Activated CD4-positive, alpha-beta T cell treated with anti-CD3 and anti-CD28 coated beads, Interleukin-2, amount 50 U/mL, for 48 hours (primary cell): ENCODE measurements at places on chromosomes 2 and 18.

DNA sequence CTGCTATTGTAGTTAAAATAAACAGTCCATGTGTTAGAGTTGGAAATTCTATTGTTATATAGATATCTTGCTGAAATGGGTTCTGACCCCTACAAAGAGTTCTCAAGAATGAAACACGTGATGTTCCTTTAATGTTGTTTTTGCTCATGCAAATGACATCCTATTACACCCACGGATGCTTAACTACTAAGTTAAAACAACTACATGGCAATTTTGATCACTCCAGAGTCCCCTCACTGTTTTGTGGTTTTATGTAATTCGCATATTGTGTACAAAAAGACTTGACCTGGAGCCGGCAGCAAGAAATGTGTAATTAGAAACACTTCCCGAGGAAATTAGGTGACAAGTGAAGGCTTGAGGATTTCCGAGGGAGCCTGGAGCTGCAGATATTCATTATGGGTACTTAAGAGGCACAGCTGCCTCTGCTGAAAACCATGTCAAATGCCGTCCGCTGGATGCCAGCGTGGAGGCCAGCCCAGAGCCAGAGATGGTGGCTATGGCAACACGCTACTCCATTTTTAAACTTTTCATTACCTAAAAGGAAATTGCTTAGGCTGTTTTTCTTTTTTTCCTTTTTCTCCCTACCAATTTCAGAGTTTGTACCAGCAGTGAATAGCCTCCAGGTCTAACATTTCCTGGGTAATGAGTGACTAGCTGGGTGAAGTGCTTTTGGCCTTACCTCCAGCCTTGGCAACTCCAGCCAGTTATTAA, 21.0 kb upstream of the CABLES1 start:
- no peak for DNase-seq

GRCh38 chr2:143700865-143701264, 571.6 kb downstream of the ARHGAP15 start:
- DNase-seq: no peak

DNA sequence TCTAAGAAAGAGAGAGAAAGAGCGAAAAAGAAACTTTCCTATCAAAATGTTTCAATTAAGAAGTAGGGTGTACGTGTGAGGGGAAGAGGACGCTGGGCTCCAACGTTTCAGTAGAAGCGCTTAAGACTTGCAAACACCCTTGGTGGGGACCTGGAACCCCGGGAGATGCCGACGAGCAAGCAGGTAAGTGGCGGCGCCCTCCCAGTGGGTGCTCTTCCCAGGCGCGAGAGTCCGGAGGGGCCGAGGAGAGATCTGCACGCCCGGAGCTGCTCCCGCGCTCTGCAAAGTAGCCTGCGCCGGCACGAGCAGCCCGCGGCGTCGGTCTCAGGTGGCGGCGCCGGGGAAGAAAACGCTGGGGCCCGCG, 678 bp upstream of the OTX1 start:
- peak; percentile 26 for DNase-seq

GRCh38 chr2:94977826-94978225, 47.7 kb upstream of the MAL start:
- no peak for DNase-seq

DNA sequence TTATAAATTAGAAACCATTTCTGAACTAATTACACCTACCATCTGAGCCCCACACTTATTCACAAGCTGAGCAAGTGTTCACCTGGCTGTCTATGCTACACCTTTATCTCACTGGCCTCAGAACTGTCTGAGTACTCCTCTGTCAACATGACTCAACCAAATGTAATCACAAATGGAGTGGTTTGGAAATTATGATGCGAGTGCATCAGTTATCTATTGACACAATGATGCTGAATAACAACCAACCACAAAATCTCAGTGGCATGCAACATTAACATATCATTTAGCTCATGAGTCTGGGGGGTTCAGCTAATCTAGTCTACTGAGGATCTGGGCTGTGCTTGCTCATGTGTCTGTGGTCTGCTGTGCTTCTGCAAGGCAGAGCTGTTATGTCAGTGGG, 184.2 kb upstream of the NXPH2 start:
- DNase-seq: no peak

DNA sequence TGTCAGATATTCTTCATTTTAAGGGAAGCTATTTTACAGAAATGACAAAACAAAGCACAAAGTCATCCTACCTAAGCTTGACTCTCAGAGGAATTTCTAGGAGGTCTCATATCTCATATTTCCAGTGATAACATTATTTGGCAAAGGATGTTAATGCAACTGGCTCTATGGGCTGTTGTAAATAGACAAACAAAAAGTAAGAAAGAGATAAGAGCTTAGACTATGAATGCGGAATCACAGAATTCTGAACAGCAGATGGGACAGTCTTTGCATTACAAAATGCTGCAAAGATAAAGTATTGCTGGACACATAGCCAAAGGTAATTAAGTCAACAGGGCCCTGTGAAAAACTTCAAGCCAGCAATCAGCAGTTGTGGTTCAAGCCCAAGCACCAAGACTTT, 23.9 kb downstream of the PIAS2 start:
- DNase-seq: no peak

DNA sequence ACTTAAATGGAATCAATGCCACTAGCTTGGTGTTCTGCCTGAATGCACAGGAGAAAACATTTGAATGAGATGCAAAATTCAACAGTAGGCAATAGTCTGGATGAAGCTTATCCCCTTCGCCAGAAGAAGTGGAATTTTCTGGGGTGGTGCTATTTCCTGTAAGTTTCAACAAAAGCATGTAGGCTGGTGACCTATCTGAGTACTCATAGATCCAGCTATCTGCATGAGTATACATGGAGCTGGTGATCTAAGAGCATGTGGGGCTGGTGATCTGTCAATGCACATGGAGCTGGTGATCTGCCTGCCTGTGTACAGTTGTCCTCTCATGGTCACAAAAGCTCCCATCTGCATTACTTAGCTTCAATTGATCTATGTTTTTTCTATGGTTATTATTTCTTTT, 71.2 kb downstream of the SLC9A4 start:
- no peak for DNase-seq

DNA sequence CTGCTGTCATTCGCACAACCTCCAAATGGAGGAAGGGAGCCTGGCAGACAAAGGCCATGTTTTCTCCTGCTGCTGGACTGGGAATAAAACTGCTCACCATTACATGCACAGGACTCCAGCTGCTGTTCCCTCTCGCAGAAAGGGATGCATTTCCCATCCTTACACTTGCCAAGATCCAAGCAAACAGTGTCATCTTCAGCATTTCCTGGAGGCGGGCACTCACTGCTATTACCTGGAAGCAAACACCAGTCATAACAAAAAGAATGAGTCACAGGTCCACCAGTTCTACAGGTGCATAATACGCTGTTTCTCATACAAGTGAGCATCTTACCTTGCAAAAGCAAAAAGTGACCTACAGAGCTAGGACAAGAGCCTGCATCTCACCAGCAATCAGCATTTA, 22.7 kb downstream of the IAH1 start:
- DNase-seq: no peak

DNA sequence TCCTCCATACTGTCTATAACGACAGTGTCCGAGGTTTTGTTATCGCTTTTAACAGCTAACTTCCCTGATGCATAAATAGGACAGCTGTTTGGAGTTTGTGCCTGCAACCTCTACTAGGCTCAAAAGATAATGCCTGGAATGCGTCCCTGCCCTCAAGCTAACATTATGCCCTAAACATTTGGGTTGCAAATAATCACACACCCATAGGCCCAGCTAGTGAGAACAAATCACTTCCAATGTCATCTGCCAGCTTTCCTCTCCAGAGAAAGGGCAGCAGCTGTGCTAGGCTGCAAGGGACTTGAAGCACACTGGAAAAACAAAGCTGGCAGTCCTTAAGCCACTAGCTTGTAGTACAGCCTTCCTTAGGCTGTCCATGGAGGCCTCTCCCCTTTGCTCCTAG, 201.8 kb upstream of the LYPD1 start:
- DNase-seq: no peak

DNA sequence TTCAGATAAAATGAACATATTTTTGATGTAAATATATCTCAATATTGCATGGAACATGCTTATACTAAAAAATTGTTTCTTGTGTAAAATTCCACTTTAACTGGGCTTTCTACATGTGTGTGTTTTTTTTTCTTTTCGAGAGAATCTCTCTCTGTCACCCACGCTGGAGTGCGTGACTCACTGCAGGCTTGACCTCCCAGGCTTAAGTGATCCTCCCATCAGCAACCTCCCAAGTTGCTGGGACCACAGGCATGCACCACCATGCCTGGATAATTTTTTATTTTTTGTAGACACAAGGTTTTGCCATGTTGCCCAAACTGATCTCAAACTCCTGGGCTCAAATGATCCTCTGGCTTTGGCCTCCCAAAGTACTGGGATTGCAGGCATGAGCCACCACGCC, 254.6 kb downstream of the LOXHD1 start:
- no peak for DNase-seq

DNA sequence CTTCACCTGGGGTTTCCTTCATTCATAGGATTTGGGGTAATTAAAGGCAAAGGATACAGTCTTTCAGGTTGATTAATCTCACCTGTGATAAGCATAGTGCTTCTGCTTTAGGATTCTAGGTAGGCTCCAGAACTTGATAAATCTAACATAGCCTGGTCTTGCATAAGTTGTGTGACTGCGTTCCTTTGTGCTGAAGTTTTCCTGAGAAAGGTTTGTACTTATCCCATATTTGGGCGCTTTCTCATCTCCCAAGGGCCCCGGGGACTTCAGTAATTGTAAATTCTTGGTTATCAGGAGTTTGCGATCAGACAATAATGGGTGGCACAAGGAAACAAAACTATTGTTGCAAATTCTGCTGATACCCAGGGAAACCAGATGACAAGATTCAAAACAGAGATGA, 53.1 kb downstream of the MTCL1 start:
- DNase-seq: no peak

- no peak for DNase-seq
Observed at GRCh38 chr2:66704786-66705185, 269.9 kb downstream of the MEIS1 start.

DNA sequence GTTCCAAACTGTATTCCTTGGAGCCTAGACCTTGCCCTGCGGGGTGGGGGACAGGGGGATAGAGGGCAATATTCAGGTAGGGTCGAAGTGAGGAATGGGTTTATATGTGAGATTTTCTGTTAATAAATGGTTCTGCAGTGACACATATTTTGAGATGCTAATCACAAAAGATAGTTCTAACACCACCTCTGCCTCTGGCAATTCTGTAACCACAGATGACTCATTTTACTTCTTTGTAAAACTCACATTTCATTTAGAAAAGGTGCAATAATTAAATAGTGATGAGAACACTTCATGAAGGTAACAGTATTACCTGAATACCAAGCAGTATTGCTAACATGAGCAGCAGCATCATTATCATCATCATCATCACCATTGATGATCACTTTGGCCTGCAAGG, 306.6 kb downstream of the SUCLG1 start:
- DNase-seq: no peak

DNA sequence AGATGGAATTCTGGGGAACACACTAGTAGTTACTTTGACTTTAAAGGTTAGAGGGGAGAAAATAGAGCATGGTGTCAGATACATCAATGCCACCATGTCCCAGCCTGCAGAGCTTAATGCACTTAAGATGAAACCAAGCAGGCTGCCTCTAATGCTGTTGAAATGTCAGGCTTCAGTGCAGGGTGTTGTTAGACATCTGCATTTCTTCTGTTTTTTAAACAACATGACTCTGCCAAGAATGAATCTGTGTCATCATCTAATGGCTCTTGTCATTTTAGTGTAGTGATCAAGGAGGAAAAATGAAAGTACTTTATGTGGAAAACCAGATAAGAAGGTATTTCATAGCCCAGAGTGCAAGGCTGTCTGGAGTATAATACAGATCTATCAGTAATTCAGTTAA, 29.9 kb downstream of the LYPD1 start:
- no peak for DNase-seq

DNA sequence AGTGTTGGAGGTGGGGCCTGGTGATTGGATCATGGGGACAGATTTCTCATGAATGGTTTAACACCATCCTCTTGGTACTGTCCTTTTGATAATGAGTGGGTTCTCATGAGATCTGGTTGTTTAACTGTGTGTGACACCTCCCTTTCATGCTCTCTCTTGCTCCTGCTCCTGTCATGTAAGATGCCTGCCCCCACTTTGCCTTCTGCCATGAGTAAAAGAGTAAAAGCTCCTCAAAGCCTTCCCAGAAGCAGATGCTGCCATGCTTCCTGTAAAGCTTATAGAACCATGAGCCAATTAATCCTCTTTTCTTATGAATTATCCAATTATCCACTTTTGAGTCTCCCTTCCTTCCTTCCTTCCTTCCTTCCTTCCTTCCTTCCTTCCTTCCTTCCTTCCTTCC, 317.7 kb downstream of the RDH14 start:
- no peak for DNase-seq

GRCh38 chr2:183125659-183126341, 1.6 kb downstream of the NUP35 start:
- no peak for DNase-seq

DNA sequence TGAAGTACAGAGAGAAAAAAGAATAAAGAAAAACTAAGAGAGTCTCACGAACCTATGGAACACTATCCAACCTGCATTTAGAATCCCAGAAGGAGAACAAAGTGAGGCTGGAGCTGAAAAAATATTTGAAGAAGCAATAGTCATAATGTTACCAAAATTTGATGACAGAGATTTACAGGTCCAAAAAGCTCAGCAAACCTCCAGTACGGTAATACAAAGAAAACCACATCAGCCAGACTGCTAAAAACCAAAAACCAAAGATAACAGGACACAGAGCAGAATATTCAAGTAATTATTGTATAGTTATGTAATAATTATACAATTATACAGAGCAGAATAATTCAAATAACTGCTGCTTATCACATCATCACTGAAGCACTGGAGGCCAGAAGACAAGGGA, 23.7 kb downstream of the ATL2 start:
- no peak for DNase-seq

- peak; percentile 26 for DNase-seq
Observed at GRCh38 chr2:28358668-28359201, 33.9 kb upstream of the FOSL2 start.

- DNase-seq: no peak
Observed at GRCh38 chr2:10000541-10000940, 42.8 kb upstream of the KLF11 start.

DNA sequence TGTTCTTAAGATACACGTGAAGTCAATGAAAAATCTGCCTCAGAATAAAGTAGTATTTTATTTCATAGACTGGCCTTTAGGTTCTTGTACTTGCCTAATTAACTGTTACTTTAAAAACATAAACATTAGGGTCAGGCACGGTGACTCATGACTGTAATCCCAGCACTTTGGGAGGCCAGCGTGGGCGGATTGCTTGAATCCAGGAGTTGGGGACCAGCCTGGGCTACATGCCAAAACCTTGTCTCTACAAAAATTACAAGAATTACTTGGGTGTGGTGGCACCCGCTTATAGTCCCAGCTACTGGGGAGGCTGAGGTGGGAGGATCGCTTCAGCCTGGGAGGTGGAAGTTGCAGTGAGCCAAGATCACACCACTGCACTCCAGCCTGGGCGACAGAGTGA, 16.0 kb upstream of the SNORC start:
- no peak for DNase-seq

GRCh38 chr18:24922491-24922890, 429.5 kb downstream of the ZNF521 start:
- no peak for DNase-seq
